ENCODE measurements at places on chromosomes 16 and 17.

DNA sequence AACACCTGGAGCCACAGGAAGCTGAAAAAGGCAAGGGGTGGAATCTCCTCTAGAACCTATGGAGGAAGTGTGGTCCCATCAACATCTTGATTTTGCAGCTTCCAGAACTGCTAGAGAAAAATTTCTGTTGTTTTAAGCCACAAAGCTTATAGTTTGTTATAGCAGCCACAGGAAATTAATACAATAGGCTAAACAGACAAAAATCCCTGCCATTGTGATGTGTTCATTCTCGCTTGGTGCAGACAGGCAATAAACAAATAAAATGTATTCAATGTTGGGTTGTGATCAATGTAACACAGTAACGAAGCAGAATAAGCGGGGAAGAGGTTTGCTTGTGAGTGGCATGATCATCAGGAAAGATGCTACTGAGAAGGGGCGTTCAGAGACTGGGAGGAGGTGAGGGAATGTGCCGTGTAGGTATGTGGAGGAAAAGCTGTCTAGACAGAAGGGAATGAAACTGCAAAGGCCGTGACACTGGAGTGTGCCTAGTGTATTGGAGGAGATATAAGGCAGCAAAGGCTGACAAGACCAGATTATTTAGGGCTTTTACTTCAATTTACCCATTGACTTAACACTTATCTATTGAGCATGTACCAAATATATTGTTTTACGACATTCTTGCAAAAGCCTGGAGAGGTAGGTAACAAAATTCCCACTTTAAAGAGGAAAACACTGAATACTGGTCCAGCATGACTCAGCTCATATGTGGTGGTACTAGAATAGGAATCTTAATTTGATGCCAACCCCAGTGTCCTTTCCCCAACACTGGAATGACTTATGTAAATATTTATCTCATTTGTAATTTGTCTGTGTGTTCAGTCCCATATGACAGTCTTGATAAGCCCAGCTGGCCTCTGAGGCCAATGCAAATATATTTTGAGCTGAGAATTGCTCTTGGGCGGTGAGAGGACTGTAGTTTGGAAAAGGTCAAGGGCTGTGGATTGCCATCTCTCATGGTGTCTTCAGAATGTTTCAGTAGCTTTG lies 375.9 kb downstream of the CDH13 start:
- DNase-seq: no peak

GRCh38 chr17:48618256-48618896 lies 3.3 kb upstream of the HOXB8 start:
- peak; percentile 62 for DNase-seq

GRCh38 chr16:24163935-24164334 lies 92.2 kb upstream of the CACNG3 start:
- DNase-seq: no peak

GRCh38 chr16:19781226-19781625 lies 63.2 kb downstream of the IQCK start:
- DNase-seq: no peak

DNA sequence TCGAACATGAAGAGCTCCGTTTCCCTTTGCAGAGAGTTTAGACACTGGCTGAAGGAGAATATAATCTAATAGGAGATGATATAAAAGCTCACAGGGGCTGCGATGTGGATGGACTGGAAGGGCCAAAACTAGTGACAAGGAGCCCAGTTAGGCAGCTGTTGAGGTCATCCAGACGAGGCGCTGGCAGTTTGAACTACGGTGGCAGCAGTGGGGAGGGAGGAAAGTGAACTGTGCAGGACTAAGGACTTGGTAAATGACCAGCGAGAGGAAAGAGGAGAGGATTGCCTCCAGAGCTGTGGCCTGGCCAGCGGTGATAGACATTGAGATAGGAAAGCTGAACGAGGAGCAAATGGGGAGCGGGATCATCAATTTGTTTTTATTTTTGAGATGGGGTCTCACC lies 14.6 kb upstream of the YWHAE start:
- DNase-seq: no peak

GRCh38 chr16:61829631-61830030 lies 206.6 kb downstream of the CDH8 start:
- DNase-seq: no peak

GRCh38 chr16:502179-502943 lies 25.2 kb upstream of the CAPN15 start:
- no peak for DNase-seq

DNA sequence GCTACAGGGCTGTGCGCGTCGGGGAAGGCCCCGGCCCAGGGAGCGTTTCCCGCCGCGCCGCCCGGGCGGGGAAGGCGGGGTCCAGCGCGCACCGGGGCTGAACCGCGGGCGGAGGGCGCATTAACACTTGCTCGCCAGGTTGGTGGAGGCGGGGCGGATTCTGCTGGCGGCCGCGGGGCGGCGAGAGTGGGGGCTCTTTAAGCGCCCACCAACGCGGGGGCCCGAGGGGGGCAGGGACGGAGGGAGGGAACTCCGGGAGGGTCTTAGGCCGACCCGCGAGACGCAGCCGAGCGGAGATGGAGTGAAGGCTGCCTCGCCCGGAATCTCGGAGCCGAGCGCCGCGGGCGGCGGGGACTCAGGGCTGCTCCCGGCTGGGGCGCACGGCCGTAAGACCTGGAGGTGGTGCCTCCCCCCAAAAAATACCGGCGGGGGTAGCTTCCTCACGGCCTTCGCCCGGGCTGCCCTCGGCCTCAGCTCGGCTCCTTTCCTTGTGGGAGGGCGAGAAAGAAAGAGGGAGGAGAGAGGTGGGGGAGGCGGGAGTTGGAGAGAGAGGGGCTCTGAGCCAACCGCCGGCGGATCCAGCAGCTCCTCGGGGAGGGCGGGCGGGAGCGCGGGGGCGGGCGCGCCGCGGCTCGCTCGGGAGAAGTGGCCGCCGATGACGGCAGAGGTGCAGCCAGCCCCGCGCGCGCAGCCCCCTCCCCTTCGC lies 415 bp upstream of the FOXF1 start:
- DNase-seq: no peak

GRCh38 chr17:70144260-70144846 lies 25.0 kb upstream of the KCNJ2 start:
- no peak for DNase-seq

GRCh38 chr17:6173653-6174052 lies 103.5 kb downstream of the WSCD1 start:
- DNase-seq: no peak

GRCh38 chr17:69495787-69496186 lies 81.3 kb downstream of the MAP2K6 start:
- no peak for DNase-seq

- DNase-seq: peak; percentile 57
These were observed 1.8 kb downstream of the GJD3 start for GRCh38 chr17:40362696-40363110.

- peak; percentile 64 for DNase-seq
These were observed at the start of gene DBF4B for GRCh38 chr17:44708401-44709263. Gene DBF4B, plus strand, starts transcription at chr17:44708665. Its CDS starts 156 bp downstream, at chr17:44708821.

DNA sequence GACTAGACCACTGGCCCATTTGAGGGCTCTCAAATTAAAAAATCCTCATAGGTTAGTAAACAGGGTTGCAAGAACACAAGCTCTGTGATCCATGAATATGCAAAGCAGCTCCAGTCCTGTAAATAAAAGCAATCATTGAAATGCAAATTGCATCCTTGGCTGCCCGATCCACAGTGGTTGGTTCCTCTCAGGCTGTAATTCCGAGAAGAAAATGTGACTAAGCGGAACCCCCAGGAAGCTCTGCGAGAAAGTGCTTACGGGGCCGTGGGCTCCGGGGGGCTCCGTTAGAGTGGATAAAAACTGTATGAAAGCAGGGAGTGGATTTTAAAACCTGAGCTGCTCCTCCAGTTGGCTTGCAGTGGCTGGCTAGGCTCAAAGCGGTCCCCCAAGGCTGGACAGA lies 2.5 kb downstream of the GPRC5B start:
- DNase-seq: no peak

GRCh38 chr16:67397812-67398545 lies 4.7 kb upstream of the TPPP3 start:
- no peak for DNase-seq

- DNase-seq: no peak
These were observed 34.1 kb upstream of the CHMP6 start for GRCh38 chr17:80957461-80957941.

DNA sequence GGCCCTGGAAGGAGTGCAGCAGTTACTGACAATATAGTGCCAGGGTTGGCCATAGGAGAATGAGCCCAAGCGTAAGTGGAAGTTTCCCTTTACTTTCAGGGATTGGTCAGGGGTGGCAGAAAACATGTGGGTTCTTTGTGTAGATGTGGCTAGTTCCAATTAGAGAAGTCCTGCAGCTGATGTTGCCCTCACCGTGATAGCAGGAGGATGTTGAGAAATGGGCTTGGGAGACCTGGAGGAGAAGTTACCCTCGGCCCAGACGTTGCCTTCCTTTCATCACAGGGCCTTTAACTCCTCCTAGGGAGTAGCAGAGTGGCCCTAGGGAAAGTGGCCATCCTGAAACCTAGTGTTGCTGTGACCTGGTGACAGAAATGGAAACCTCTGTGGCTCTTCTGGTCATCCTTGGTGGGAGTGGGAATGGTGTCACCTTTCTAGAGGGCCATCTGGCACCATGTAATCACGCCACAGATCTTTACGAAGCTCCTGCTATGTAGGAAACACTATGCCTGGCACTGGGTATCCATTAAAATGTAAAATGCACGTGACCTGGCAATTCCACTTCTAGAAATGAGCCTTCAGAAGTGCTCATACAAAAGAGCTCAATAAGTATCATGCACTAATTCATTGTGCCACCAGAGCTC lies 6.7 kb downstream of the TMEM92 start:
- DNase-seq: no peak
